ENCODE measurements at places on chromosomes 16 and 17.

DNA sequence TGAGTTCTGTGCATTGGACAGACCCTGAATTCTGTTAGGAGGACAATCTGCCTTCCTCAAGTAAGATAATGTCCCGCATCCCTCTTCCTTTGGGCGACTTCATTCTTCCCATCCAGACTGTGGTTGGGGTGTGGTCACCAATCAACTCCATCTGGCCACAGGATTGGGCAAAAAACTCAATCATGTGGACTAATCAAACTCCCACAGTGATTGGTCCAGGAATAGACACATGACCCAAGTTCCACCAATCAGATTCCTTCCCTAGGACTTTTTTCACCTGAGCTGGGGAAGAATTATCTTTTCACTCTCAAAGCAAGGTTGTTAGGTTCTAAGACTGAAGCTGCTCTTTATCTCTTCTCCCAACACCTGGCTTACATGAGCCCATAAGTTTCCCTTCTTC is 13.2 kb upstream of the NKD1 start:
- no peak for DNase-seq

DNA sequence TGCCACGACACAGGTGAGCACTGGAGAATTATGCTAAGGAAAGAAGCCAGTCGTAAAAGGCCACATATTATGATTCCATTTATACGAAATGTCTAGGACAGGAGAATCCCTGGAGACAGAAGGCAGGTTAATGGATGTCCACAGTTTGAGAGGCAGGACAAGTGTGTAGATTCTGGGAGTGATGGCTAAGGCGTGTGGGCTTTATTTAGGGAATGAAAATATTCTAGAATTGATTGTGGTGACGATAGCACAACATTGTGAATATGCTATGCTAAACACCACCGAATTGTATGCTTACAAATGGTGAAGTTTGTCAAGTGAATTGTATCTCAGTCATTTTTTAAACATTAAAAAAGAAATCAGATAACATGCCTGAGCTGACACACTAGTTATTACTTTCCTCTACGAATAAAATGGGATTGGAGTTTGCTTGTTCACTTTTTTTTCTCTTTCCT is 5.3 kb upstream of the TXNDC11 start:
- no peak for DNase-seq

DNA sequence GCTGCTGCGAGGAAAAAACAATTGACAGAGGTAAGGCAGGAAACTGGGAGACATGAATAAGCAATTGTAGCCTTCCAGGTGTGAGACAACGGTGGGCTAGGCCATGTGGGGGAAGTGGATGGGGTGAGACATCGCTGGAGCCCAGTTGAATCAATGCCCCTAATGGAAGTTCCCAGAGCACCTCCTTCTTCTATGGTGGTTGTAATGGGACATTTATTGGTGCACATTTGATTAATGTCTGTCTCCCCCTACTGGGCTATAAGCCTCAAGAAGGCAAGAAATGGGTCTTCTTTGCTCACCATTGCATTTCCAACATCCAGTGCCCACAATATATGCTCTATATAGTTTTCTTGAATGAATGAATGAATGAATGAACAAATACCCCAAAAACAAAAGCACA is 22.7 kb upstream of the CD300E start:
- DNase-seq = no peak

- DNase-seq = no peak
Measured at GRCh38 chr17:49783071-49783715, 5.3 kb upstream of the KAT7 start.

DNA sequence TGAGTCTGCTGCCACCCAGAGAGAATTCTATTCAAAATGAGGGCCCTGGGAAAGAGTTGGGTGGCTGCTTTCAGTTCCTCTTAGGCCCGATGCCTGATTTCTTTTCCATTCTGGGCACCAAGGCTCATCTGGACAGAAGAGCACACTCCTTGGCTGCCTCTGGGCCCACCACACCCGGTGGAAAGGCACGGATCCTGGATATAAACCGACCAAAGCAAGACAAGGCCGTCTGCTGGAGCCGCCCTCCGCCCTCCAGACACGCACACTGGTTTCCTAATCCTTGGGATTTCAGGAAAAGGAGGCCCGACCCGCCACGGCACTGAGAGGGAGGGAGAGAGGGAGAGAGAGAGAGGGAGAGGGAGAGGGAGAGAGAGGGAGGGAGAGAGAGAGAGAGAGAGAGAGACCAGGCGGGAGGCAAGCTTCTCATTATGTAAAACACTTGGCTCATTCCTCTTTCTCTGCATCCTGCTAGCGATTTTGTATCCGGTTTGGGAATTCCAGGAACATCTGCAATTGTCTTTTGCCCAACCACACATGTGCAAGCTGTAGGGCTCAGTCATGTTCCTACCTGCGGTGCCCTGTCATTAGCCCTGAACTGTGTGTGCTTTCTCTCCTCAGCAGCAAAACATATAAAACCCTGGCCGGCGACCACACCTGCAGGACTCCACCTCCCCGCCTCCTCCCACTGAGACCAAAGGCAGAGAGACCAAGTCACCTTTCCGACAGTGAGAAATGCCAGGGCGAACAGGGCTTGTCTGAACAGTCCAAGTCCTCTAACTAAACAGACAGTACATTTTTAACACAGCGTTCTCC is 347.2 kb downstream of the SOX9 start:
- peak; percentile 18 for DNase-seq

DNA sequence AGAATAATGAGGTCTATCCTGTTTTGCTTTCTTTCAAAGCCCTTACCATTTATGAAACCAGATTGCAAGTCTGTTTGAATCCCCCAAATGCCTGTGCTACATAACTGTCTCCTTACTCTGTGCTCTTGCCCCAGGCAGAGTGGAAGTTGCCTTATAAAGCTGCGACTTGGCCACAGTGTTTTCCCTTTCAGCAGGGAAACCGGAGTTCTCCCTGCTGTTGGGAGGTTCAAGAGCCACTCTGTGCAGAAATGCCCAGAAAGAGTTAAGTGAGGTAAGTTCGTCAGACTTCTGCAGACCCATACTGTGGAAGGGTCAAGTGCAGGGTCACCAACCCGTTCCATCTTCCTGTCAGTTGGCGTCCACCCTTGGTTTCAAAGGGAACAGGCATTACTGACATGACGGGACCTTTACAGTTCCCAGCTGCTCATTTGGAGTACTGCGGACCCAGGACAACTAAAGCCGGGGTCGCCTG is 508.9 kb downstream of the WWOX start:
- DNase-seq = no peak

DNA sequence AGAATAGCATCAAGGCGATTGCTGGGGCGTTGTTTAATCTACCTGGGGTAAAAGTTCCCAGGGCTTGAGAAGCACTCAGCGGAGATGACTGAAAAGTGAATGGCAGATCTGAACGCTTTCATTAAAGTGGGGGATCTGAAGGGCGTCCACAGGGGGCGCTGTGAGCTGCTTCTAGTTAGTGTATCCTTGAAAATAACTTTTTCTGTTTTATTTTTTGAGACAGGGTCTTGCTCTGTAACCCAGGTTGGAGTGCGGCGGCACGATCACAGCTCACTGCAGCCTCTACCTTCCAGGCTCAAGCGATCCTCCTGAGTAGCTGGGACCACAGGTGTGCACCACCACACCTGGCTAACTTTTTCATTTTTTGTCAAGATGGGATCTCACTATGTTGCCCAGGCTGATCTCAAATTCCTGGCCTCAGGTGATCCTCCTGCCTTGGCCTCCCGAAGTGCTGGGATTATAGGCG is 360.4 kb downstream of the SEC14L1 start:
- peak; percentile 47 for DNase-seq

DNA sequence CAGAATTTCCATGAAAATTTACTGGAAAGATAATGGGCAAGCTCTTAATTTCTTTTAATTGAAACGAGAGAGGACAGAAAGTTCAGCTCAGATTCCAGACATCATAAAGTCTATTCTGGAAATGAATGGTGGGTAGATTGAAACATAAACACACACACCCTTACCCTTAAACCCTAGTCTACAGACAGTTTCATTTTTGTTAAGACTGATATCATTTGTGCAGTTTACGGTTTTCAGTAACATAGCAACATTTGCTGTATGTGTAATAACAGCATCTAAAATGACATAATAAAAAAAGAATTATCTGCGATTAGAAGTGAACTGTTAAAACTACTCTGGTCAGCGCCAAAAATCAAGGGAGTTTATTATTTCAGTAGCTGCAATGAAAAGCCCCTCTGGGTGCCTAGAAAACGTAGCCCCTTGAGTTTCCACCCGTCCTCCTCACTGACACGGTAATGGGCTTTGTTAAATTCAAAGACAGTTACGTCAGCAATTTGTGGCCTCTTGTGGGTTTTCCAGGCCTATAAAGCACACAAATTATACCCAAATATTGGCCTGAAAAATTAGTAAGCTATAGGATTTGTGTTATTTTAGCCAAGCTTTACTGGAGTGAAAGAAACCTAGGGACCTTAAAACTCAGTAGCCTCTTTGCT is 520.6 kb upstream of the SOX9 start:
- no peak for DNase-seq

All from thymus (tissue), 14 donors.